ENCODE measurements at places on chromosomes 7 and 10. TPM values are rescaled to one million over a fixed set of nuclear protein-coding genes. Genes with fewer than 3 reads are reported as not detected.

ADRB1 gene
- 19.0 TPM for total RNA-seq

ACSL5 gene
- total RNA-seq = 66.1 TPM

ZNF365 gene
- not detected for total RNA-seq

WAPL gene
- 62.3 TPM for total RNA-seq

RHOBTB1 gene
- total RNA-seq = 45.6 TPM

DNA sequence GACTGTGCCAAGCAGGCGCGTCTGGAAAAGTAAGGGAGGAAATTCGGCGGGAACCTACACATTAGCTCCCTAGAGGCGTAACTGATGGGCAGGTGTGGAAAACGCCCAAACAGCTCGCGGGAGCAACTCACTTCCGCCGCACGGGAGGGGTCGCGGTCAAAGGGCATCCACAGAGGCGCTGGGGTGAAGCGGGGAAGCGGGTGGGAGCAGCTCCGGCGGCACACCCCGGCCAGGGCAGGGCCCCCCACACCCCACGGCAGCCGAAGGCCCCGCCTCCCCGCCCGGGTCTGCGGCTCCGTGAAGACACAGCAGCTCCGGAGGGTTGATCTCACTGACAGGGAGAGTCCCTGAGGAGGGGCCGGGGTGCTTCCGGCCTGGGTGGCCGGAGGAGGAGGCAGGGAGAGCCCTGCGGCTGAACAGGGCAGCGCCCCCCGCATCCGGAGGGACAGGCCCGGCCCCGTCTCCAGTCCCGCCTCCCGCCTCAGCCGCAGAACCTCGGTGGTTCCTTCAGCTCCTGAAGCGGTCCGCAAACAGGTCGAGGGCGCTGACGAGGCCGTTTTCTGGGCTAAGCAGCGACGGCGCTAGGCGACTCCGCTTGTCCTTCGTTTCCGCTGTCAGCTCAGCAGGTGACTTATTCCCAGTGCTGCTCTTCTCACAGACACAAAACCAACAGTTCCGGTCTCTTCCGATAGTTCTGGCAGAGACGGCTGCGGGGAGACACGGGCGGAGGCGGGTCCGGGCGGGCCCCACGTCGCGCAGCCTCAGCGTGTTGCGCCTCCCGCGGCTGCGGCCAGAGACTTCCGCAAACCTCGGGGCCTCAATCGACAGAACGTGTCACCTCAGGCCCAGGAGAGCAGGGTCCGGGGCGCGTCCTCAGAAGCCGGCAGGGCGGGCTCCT lies 276.1 kb downstream of the DNAJB6 start:
- DNase-seq = peak; percentile 30

DNA sequence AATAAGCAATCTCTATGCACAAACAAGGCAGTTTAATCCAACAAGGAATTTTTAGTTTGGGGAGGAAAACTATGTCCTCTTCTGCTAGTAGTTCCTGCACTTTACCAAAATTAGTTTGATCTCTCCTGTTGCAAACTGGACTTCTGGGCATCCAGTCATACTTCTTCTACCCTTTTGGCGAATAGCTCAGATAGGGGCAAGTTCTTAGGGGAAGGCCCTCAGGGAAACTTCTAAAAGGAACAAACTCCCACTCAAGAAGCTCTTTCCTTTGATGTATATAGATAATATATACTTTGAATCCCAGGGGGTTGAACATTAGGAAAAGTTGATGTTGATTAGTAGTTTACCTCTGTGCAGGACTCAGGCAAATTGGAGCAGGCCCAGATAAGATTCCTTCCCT lies 21.5 kb upstream of the PPP1R17 start:
- DNase-seq = no peak

- DNase-seq = peak; percentile 34
Measured at GRCh38 chr7:128115336-128115820, 84.1 kb upstream of the LRRC4 start.

GRCh38 chr7:151373599-151373998 lies 32.0 kb downstream of the NUB1 start:
- no peak for DNase-seq

DNA sequence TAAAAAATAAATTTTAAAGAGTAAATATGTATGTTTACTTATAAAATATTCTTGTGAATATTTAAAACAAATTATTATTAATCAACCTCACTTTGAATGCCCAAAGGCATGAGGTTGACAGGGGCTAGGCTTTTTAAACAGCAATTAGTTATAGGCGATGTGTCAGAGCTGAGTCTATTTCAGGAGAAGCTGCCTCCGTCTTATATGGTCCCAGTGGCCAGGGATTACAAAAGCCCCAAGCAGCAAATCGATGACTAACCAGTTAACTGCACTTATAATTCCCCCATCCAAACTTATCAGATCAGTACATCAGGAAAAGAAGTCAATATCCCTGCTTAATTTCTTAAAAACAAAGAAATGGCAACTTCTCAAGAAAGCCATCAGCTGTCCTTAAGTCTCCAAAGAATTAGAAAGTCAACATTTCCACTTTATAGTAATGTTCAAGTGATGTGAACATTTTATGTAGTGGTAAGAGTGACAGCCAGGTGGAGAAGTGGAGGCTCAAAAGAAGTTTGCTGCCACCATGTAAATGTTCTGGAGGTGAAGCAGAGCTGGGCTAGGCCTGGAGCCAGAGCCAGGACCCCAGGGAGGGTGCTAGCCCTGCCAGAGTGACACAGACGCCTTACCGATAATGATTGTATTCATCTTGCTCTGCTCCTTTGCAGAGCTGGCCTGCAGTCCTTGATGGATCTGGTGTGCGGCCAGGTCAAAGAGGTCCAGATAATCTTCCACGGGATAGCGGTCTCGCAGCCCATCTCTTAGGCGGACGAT lies 51.5 kb downstream of the CHST15 start:
- DNase-seq = no peak

- DNase-seq = no peak
Measured at GRCh38 chr7:70040970-70041766, 442.9 kb downstream of the AUTS2 start.

GRCh38 chr10:12768156-12769100 lies 233.1 kb downstream of the CCDC3 start:
- no peak for DNase-seq

DNA sequence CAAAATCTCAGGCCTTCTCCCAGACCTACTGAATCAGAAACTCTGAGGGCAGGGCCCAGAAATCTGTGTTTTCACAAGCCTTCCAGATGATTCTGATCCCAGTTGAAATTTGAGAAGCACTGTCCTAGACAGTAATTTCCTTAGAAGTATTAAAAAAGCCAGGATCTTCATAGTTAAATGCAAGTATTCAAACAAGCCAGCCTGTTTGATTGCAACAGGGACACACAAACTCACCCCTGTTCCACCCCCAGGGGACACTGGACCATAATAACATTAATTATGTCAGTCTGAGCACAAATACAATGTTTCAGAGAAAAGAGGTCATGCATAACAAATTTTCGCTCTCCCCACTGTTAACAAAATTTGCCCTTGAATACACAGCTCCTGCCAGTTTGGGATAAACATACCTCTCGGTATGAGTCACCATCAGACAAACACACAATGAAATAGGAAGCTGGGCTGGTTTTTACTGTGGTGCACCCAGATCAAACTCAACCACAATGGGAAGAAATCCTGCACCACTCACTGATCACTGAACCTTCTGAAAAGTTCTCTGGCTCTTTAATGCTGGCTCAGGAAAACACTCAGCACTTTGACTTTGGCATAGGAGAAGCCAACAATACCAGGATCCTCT lies 34.3 kb downstream of the ABLIM1 start:
- DNase-seq = peak; percentile 83

DNA sequence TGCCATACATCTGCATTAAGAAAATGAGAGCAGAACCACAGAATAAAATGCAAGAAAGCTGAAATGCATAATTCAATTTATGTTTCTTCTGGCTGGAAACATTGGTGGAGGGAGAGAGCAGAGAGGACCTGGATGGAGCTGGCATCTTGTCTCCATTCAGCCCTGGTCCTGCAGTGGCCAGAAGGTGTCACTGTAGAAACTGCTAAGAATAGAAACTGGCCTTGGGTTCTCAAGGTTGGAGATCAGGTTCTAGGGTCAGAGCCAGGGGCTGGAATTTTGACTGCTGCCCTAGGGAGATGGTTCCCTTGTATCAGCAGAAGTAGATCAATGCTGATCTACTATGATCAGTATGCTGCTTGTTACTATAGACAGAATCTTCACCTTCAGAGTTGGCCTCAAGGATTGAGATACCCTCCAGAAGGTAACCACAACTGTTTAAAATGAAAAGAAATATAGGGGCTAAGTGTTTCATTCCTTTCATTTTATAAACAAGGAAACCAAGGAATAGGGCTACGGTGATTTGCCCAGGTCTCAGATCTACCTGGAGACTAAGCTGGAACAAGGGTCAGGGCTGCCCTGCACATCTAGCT lies 13.1 kb downstream of the TAS2R41 start:
- DNase-seq = peak; percentile 76

- no peak for DNase-seq
Measured at GRCh38 chr7:57646901-57647246, 196.9 kb downstream of the ZNF716 start.

GRCh38 chr10:83917537-83918506 lies 221.5 kb upstream of the GHITM start:
- no peak for DNase-seq

- DNase-seq = no peak
Measured at GRCh38 chr7:27642271-27642670, 20.4 kb downstream of the HIBADH start.

- no peak for DNase-seq
Measured at GRCh38 chr7:40795607-40796006, 660.8 kb downstream of the SUGCT start.

GRCh38 chr7:154990964-154991540 lies 11.9 kb downstream of the PAXIP1 start:
- no peak for DNase-seq

- DNase-seq = peak; percentile 38
Measured at GRCh38 chr7:6436385-6436685, 11.4 kb downstream of the DAGLB start.

DNA sequence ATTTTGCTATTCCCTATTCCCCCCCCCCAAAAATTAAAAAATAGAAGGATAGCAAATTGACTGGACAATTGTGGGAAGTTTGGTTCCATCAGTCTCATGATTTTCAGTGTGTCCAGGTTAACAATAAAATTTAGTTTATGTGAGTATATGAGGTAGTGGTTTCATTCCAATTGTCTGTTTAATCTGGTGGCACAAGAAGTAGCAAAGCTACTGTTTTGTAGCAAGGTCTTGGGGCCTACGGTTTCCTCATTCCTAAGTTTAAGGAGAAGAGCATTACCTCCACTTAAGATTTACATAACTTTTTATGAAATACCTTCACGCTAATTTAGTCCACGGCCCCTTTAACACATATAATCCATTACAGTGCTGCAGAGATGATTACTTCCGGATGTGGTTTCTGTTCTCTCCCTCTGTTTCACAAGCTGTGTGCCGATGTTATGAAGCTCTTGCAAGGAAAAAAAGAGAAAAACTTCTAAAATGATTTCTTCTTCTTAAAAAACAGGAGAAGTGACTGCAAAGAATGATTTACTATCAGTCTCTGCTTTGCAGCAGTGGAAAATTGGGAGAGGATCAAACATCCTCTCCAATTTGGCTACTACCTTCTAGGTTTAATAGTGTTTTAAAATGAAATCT lies 32.7 kb upstream of the NPVF start:
- DNase-seq = peak; percentile 15
